Pulmonary artery endothelial cell (primary cell): ENCODE measurements at places on chromosomes 7 and 10.

DNA sequence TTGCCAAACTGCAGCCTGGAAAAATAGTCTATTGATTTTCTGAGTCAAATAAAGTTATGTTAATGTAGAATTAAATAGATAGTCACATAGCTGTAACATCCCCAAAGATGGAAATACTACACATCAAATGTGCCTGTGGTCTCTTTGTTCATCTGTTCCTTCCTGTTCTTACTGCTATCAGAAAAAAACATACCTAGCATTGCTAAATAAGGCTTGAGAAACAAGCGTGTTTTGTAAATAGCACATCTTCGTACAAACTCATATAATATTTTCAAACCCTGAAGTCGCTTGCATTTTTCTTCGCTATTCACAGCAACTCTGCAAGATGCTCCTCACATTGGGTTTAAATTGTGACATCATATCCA lies 116.1 kb downstream of the KLF6 start:
- DNase-seq, result no peak

GRCh38 chr10:82411416-82411815 lies 536.4 kb downstream of the NRG3 start:
- DNase-seq, result no peak

DNA sequence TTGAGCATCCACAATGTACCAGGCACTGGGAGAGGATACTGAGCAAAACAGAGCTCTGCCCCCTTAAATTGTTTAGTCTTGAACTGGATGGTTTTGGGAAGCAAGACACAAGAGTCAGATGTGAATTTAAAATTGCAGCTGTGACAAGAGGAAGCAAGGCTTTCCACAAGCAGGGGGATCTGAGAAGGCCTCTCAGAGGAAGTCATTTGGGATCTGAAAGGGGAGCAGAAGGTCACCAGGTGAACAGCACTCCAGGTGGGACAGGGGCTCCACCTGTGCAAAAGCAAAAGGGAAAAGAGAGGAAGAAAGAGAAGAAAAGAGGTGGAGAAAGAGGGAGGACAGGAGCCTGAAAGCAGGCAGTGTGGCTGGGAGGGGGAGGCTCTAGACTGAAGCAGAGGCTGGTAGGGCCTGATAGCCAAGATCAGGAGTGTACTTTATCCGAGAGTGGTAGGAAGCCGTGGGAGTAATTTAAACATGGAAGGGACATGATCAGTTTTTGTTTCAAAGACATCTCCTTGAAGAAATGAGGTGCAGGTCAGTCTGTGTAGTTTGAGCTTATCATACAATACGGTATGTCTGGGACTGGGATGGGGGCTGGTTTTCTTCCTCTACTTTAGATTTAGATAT lies 76.1 kb upstream of the DUSP5 start:
- no peak for DNase-seq

DNA sequence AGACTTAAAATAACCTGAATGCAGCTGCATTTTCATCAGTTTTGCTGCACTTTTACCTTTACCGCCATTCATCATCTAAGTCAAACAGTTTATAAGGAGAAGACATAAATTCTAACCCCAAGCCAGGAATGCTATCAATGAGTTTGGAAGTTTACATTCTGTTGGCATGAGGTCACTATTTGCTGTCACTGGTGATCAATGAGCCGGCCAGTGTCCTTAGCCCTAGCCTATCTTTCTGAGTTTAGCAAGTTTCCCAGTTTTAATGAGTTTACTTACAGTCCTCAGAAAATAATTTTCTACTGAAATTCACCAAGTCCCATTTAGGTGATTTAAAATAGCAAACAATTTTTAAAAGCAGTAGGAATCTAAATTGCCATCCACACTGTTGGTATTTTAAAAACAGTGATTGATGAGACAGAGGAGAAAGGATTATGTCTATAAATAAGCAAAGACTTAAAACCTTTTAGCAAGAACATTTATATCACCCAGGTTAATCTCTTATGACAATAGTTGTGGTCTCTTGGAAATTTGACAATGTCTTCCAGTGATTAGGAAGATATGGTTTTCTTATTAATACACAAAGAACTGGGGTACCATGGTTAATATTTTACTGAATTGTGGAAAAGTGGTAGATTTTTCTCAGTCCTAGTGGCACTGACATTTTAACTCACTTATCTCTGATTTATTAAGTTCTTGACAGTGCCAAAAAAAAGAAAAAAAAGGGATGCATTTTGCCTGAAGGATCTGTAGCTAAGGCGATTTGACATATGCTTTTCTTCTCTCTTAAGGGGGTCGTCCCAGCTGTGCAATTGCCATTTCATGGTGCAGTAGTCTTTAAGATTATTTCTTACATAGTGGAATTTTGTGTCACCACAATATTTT lies 443.4 kb upstream of the ANKRD30A start:
- DNase-seq, result no peak

DNA sequence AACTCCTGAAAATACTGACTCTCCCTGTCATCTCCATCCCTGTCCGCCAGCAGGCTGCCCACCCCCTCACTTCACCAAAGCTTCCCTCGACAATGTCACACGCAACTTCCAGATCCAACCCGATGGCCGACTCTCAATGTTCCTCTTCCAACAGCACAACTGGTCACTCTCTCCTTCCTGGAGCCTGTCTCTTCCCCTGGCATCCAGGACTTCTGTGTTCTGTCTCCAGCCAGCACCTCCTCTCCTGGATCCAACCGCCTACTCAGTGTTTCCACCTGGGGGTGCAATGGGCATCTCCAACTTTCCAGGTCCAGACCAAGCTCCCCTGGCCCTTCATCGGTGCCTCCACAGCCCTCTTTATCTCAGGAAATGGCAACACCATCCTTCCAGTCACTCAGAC lies 8.6 kb downstream of the CPA5 start:
- DNase-seq, result no peak

DNA sequence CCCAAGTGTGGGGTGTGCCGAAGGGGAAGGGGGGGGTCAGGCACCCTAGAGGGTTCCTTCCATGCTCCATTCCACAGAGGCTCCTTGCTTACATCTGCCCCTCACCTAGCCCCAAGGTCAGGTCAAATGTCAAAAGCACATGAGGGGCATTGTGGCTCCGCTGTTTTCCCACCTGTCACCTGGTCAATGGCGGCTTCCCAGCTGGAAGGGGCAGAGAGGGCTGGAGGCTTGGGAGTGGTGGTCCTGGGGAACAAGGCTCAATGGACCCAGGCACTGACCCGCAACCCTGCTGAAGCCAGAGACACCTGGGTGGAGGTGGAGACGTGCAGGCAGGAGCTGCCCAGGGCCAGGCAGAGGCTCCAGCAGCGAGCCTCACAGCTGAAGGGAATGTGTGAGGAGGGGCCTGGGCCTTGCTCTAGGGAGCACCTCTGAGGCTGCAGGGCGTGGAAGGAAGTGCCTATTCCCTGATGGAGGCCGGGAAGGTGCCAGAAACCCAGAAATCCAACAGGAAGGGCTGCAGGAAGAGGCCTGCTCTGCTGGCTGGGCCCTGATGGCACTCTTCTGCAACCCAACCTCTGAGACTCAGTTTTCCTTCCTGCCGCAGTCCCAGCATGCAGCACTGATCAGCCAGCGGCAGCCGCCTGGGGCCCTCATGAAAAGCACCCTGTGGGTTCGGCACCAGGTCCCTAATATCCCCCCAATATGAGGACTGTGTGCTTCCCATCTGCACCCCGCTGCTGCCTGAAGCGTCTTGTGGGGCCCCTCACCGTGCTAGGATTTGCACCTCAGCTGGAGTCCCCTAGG lies 16.0 kb downstream of the RASGEF1A start:
- DNase-seq, result no peak

DNA sequence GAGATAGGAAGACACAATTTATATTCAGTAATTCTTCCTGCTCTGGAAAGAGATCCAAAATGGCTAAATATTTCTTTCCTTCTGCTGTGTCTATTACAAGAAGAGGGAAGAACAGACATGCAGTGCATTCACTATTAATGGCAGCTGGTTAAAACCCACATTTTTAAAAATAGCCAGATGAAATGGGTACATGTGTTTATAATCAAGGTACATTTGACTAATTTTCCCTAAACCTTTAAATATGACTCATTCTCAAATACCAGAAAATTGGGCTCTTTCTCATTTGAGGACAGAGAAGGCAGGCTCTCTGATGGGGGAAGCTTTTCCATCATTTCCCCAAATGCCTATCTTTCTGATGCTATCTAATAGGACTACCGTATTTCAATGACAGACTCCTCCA lies 215.7 kb upstream of the HABP2 start:
- DNase-seq, result no peak

DNA sequence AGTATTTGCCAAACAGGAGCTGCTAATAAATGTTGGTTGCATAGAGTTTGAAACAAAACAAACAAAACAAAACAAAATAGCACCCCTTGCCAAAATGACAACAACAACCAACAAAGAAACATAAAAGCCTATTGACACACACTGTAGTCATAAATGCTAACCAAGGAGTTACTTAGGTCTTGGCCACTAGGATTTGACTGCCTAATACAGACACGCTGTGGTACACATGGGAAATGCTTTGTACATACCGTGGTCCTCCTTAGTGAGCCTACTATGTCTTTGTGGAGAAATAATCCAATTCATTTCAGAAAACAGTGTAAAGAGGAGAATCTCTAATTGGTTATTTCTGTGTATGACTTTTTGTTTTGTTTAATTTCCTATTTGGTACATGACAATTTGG lies 53.2 kb upstream of the MTPN start:
- no peak for DNase-seq

GRCh38 chr7:158796667-158797066 lies 32.6 kb downstream of the ESYT2 start:
- no peak for DNase-seq

GRCh38 chr7:100130608-100131453 lies 4.1 kb downstream of the MBLAC1 start:
- no peak for DNase-seq

GRCh38 chr10:6589287-6590094 lies 9.4 kb upstream of the PRKCQ start:
- DNase-seq, result no peak

- DNase-seq, result no peak
Measured at GRCh38 chr7:8893775-8894174, 460.4 kb downstream of the NXPH1 start.

DNA sequence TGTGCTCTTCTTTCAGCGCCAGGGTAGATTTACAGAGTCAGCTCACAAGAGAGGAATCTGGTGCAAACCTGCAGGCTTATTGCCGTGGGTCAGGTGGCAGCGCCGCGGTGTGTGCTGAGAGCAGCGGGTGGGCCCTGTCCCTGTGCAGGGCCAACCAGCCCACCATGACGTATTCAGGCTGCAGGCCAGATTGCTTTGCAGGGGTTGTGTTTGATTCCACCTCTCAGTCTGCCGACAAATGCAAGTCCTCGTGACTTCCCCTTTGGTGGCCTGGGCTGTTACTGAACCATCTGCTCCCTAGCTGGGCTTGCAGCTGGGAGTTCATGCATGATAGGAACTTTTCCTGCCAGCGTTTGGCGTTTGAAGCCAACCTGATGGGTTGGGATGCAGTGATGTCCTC lies 66.7 kb upstream of the LEP start:
- no peak for DNase-seq

- DNase-seq, result peak; percentile 87
Measured at GRCh38 chr7:24786941-24787340, 29.7 kb upstream of the GSDME start.

DNA sequence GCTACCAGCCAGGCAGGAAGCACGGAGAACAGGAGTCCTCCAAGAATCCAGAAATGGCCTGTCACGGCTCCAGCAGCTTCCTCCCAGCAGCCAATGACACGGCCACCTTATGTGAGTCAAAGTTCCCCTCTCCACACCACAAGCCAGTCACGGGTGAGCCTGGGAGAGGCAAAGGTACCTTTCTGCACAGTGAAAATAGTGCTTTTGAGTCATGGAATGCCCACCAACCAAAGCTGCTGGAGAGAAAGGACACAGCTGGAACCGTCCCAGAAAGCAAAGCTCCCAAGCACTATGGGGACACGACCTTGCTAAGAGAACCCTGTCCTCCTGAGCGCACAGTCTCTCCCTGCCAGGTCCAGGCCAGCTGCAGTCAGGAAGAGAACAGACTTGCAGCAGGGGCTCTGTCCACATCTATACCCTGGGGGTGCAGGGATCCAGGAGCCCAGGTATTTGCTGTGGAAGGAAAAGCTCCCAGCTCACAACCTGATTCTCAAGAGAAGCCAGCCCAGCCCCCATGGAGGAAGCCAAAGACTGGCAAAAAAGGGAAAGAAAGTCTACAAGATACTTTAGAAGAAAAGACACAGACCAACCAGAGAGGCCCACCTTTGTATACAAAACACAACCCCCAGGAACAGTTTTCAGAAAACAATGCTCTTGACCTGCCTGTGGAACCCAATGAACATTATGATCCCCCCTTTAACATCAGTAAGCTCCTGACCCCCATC lies 24.4 kb downstream of the C10orf71 start:
- DNase-seq, result no peak

GRCh38 chr10:59891349-59891748 lies 15.0 kb downstream of the CCDC6 start:
- no peak for DNase-seq

DNA sequence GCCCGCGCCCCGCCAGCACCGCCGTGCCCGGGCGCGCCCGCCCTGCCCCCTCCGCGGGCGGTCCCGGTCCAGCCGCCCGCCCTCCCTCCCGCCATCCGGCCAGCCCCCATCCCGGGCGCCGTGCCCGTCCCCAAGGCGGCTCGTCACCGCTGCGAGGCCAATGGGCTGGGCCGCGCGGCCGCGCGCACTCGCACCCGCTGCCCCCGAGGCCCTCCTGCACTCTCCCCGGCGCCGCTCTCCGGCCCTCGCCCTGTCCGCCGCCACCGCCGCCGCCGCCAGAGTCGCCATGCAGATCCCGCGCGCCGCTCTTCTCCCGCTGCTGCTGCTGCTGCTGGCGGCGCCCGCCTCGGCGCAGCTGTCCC lies at the start of gene HTRA1:
Gene HTRA1 (plus strand): TSS at position 187 of the 362 bp plus-strand sequence. CDS start 100 bp downstream, at position 287.
- peak; percentile 22 for DNase-seq

GRCh38 chr10:28381466-28381865 lies 78.6 kb upstream of the MPP7 start:
- no peak for DNase-seq

- no peak for DNase-seq
Measured at GRCh38 chr7:80859272-80859970, 59.4 kb downstream of the SEMA3C start.

DNA sequence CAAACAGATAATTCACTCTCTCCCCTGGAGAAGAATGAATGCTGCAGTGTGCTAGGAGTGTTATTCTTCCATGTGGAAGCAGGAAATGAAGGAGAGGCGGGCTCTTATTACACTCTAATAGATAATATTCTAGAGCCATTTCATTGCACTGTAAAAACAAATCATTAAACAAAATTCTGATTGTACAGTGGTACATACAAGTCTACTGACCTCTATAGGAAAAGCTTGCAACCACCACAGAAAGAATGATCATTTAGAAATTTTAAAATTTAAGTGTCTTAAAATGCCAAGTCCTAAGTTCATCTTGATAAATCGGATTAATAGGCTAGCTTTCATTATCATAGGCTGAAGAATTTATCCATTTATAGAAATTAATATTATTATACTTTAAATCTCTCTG lies 960.3 kb upstream of the LRRN3 start:
- no peak for DNase-seq

- no peak for DNase-seq
Measured at GRCh38 chr7:134643131-134643530, 3.5 kb upstream of the BPGM start.
